Endothelial cell of coronary artery (primary cell): ENCODE measurements at places on chromosomes 5 and 9. TPM values are rescaled to one million over a fixed set of nuclear protein-coding genes. Genes with fewer than 3 reads are reported as not detected.

Gene TRIM14
- 2.1 and 2.6 TPM in 2 replicates for total RNA-seq

Gene IL3
- total RNA-seq, result not detected in 2 replicates

Gene CWC27
- total RNA-seq, result 16.6 and 18.5 TPM in 2 replicates

Gene IFNK
- not detected in 2 replicates for total RNA-seq

Gene SH3TC2
- 3.2 and 6.0 TPM in 2 replicates for total RNA-seq
